Activated T-cell treated with anti-CD3 and anti-CD28 coated beads for 48 hours (primary cell): ENCODE measurements at places on chromosomes 2 and 18.

DNA sequence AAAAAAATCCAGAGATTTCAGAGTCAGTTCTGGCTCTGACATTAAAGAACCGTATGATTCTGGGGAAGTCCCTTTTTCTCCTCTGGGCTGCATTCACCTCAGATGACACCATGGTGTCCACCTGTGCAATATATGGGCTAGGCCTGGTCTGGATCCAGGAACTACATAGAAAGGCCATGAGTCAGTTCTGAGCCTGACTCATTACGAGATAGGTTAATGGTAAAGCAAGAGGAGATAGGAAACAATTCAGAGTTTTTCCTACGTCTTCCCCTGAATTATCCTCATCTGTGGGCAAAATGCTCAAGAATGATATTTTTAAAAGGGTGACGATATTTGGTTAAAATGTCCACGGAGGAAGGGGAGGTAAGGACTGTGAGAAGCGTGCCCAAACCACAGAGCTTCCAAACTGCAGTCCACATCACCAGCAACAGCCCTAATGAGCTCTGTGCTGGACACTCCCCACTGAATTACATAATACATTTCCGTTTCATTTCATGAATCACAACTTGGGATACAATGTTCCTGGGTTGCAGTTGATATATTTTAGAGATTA, 180.1 kb upstream of the OSR1 start:
- no peak for DNase-seq

DNA sequence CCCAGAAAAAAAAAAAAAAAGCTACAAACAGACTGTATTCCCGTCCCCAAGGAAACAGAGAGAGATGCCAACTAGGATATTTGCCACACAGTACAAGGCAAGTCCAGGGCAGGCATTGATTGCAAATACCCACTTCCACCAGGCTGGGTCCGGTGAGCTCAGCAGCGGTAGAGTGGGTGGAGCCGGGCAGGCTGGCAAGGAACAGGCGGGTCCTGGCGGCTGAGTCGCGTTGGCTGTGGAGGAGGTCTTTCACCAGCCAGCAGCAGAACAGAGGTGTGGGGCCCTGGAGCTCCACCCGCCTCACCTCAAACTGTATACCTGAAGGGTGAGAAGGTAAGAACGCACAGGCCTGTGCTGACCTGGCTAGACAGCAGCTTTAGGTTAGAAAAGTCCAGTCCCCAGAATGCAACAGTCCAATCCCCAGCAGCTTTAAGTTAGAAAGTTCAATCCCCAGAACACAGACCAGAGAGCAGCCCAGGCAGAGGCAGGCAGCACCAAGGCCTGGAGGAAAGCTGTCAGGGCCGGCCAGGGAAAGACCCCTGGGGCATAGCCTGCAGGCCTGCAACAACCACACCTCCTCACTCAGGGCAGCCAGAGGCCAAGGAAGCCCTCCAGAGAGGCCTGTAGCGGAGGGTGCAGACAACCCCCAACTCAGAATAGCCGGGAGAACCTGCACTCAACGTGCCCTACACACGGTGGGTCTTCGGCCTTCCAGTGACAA, 21.9 kb upstream of the MTERF4 start:
- DNase-seq, result no peak

GRCh38 chr2:36485521-36485920, 112.4 kb downstream of the FEZ2 start:
- no peak for DNase-seq

- DNase-seq, result no peak
Measured at GRCh38 chr2:173136599-173136998, 61.0 kb downstream of the MAP3K20 start.

GRCh38 chr2:212109217-212109616, 429.4 kb downstream of the ERBB4 start:
- no peak for DNase-seq

DNA sequence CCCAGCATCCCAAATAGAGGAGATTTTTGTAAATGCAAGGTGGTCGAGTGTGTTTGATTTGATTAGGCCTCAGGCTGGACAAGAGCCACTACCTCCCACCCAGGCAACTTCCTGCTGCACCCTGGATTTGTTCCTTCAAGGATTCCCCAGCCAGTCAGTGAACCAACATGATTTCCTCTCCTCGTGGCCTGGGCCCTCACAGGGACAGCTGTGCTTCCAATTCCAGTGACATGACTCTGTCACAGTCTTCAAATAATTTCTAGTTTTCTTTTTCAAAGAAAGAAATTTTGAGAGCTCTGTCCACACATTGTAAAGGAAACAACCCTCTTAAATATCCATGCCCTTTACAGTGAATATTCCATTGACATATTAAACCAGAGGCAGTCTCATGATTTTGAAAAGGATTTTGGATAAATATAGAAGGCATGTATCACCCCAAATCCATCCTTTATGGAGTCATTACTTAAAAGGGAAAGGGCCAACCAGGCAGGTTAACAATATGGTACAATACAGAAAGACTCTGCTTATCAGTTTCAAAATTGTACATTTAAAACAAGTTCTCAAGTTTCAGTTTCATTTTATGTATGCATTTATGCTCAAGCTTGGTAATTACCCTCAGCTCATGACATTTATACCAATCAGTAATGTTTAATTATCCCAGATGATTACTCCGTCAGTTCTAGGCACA, 121.3 kb upstream of the FOSL2 start:
- no peak for DNase-seq

DNA sequence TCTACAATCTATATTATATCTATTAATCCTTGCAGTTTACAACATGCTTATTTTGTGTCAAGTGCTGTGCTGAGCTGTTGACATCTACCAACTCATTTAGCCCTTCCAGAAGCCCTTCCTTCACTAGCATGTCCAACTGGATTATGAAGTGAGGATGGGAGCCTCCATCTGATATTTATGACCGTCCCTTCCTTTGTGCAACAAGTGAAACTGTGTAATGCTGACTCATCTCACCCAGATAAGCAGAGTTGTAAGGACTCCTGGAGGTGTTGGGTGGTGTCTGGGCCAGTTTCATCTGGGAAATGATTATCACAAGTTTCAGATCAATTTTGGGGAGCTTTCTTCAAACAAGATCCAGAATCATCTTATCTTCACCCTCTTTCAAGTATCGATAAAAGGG, 156.6 kb upstream of the ETAA1 start:
- DNase-seq, result no peak

GRCh38 chr2:191650896-191651773, 26.8 kb upstream of the NABP1 start:
- no peak for DNase-seq

- DNase-seq, result no peak
Measured at GRCh38 chr2:11168488-11168887, 13.2 kb downstream of the SLC66A3 start.
